ENCODE measurements at places on chromosomes 6 and 20. TPM values are rescaled to one million over a fixed set of nuclear protein-coding genes. Genes with fewer than 3 reads are reported as not detected.

The GOPC gene
- 21.4 TPM for total RNA-seq

The FHL5 gene
- total RNA-seq = 34.5 TPM

The PDE7B gene
- 15.4 TPM for total RNA-seq

The CCN5 gene
- total RNA-seq = 3.1 TPM

The OXT gene
- not detected for total RNA-seq

The TMEM181 gene
- 19.9 TPM for total RNA-seq
